Right cardiac atrium (tissue), 5 donors: ENCODE measurements at places on chromosomes 7 and 10. TPM values are rescaled to one million over a fixed set of nuclear protein-coding genes. Genes with fewer than 3 reads are reported as not detected.
A peak's percentile ranks its signal among the peaks of the same experiment; 100 is the strongest.

- no peak for DNase-seq
Measured at GRCh38 chr10:113480851-113481502, 71.9 kb upstream of the HABP2 start.

DNA sequence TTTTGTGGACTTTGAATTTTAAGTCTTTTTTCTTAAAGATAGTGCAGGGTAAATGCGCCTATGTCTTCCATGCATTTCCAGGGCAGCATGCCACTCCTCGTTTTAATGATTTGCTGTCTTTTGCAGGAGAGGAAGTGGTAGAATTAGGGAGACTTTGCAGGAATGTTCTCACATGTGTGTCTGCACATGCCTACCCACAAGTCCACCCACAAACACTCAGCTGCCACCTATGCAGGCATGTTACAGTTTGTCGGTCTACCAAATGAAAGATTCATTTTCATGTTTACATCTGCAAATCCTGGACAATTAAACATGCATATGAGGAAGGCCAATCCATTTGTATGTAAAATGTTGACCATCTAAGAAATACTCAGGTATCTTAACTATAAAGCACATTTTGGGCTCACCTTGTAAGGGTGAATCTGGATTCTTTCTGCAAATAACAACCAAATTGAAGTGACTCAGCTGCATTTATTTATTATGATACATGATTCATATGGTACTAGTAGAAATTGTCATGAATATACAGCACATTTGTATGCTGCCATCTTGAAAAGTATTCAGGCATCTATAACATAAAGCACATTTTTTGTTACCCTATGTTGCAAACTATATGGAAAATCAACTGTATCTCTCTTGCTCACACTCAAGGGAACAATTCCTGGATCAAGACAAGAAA, 4.7 kb upstream of the TEX36 start:
- no peak for DNase-seq

DNA sequence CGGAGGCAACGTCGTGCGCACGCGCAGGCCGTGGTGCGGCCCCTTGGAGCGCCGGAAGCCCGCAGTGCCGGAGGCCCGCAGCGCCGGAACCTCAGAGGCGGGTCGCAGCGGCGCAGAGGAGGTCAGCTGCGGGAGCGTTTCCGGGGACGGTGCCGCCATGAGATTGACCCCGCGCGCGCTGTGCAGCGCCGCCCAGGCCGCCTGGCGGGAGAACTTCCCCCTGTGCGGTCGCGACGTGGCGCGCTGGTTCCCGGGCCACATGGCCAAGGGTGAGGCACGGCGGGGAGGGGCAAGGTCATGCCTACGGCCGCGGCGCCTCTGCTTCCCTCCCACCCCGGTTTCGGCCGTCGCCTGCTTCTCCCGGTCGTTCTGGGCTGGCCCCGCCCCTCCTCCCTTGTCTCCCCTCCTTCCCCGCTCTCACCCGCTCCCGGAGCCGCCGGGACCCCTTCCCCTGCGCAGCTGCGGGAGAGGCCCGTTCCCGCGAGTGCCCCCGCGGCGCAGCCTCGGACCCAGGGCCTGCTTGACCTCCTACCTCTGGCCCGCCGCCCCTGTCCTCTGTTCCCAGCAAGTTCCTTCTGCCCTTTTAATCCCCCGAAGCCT, at the start of gene MTG1:
Gene MTG1, plus strand, starts transcription at position 94 of the 600 bp plus-strand sequence. Its CDS starts 64 bp downstream, at position 158.
- DNase-seq: peak; percentile 98

- DNase-seq: no peak
Measured at GRCh38 chr7:141151746-141152145, 77.9 kb downstream of the TMEM178B start.

DNA sequence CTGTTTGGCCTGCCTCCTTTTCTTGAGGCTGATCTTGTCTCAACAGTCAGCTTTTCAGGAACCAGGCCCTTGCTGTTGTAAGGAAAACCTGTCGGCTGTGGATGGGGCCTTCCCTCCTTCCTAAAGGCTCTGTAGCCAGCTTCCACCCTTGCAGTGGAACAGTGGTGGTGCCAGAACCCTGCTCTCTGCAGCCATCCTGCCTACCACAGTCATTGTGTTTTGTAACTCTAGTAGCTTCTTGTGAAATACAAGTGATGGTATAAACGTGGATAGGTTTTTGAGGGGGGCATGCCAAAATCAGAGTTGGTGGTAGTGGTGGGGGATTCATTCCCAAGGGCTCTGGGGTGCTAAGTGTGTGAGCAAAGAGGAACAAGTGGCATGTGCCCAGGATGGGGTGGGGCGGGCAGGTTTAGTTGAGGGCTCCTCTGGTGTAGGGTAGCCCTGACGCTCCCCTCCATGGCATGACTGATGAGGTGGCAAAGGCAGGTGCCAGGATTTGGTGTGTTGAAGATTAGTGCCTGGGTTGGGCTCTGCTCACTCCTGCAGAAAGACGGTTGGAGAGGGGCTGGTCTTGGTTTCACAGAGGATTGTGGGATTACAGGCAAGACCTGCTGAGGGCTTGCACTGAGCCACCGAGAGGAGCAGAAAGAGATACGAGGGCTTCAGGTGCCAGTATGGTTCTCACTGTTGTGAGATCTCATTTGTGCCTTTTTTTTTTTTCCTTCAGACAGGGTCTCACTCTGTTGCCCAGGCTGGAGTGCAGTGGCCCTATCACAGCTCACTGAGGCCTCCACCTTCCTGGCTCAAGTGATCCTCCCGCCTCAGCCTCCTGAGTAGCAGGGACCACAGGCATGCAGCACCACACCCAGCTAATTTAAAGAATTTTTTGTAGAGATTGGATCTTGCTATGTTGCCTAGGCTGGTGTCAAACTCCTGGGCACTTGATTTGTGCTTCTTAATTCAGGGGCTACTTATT, 7.4 kb downstream of the TSPAN14 start:
- peak; percentile 45 for DNase-seq

- DNase-seq: peak; percentile 47
Measured at GRCh38 chr7:54837168-54837567, 78.2 kb upstream of the SEC61G start.

GRCh38 chr7:116588641-116589594, 64.1 kb downstream of the CAV1 start:
- DNase-seq: no peak

The SFXN3 gene
- polyA plus RNA-seq: 18.0 TPM

The TMEM140 gene
- polyA plus RNA-seq: 13.3 TPM

The FOXI2 gene
- polyA plus RNA-seq: not detected

The PON1 gene
- polyA plus RNA-seq: not detected

The GPR26 gene
- polyA plus RNA-seq: not detected
